ENCODE measurements at places on chromosomes 5 and 9.
A peak's percentile ranks its signal among the peaks of the same experiment; 100 is the strongest.

- no peak for DNase-seq
Observed at GRCh38 chr9:115930472-115930871, 223.1 kb upstream of the PAPPA start.

DNA sequence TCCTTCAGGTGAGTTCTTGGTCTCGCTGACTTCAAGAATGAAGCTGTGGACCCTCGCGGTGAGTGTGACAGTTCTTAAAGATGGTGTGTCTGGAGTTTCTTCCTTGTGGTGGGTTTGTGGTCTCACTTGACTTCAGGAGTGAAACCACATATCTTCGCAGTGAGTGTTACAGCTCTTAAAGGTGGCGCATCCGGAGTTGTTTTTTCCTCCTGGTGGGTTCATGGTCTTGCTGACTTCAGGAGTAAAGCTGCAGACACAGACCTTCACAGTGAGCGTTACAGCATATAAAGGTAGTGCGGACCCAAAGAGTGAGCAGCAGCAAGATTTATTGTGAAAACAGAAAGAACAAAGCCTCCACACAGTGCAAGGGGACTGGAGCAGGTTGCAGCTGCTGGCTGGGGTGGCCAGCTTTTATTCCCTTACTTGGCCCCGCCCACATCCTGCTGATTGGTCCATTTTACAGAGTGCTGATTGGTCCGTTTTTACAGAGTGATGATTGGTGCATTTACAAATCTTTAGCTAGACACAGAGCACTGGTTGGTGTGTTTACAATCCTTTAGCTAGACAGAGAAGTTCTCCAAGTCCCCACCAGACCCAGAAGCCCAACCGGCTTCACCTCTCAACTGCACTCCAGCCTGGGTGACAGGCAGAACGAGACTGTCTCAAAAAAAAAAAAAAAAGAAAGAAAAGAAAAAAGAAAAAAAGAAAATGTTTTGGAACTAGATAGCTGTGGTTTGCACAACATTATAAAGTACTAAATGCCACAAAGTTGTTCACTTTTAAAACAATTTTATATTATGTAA, 9.1 kb upstream of the ERMP1 start:
- peak; percentile 84 for DNase-seq

DNA sequence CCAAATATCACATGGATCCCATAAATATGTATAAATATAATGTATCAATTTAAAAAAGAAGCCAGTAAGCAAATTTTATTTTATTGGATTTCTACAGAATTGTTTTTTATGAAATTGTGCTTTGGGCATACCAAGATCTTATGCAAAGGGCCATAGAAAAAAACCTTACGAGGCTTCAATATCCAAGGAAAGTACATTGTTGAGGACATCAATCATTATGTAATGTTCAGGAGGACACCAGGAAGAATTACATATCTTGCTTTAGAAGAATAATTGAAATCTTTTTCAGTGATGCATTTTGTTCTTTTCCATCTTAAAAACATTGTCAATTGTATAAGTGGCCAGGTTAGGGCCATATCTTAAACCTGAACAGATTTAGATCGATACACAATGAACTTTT, 187.8 kb upstream of the GAS1 start:
- no peak for DNase-seq

GRCh38 chr9:110573305-110573704, 6.2 kb downstream of the SVEP1 start:
- no peak for DNase-seq

- no peak for DNase-seq
Observed at GRCh38 chr9:82091100-82091499, 102.5 kb downstream of the SPATA31D1 start.

DNA sequence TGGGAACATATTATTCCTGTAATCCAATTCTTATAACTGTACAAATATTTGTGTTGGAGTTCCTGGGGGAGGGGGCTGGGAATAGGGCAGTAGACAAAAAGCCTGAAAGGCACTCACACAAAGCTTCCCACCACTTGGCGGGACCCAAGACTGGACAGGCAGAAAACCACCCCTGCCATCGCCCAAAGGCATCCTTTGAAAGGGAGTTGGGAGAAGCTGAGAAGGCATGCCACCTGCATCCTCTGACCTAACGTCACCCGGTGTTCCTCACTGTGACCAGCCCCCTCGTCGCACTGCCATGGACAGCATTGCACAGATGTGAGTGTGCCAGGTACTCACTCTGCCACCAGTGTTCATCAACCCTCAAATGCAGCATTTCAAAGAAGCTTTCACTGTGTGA, 80.6 kb upstream of the SMIM23 start:
- DNase-seq = peak; percentile 28

DNA sequence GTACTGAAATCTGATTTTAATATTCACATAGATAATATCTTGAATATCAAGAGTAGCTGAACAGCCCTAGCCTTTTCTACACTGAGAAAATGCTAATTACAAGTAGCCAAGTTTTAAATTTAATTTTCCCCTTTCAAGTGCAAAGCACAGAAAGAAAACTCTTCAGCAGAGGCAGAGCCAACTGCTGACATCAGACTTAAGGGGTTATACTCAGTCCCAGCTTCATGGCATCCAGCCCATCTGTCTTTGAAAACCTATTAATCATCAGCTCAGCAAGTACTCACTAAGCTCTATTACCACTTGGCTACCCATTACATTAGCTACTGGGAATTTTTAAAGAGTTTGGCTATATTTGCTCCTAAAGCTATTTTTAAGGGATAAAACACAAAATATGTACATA, 220.5 kb downstream of the SLC12A2 start:
- no peak for DNase-seq

GRCh38 chr5:86679529-86679928, 61.8 kb downstream of the COX7C start:
- no peak for DNase-seq

DNA sequence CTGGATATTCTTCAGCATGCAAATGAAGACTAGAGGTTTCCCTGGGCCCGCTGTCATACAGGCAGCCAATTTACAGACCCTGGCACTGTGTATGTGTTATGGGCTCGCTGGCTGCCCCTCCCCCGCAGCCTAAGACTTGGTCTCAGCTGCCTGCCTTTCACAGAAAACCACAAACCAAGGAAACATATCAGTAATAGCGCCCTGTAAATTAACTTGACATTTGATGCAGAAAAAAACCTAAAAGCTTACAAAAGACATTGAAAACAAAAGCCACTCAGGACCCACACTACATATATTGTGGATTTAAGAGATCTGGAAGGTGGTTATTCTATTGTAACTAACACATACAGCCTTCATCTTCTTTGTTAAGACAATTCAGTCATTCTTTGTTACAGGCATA, 287.0 kb upstream of the TMEM161B start:
- no peak for DNase-seq

Measured in activated CD8-positive, alpha-beta memory T cell treated with anti-CD3 and anti-CD28 coated beads for 24 hours (primary cell).